ENCODE measurements at places on chromosomes 16 and 17.

DNA sequence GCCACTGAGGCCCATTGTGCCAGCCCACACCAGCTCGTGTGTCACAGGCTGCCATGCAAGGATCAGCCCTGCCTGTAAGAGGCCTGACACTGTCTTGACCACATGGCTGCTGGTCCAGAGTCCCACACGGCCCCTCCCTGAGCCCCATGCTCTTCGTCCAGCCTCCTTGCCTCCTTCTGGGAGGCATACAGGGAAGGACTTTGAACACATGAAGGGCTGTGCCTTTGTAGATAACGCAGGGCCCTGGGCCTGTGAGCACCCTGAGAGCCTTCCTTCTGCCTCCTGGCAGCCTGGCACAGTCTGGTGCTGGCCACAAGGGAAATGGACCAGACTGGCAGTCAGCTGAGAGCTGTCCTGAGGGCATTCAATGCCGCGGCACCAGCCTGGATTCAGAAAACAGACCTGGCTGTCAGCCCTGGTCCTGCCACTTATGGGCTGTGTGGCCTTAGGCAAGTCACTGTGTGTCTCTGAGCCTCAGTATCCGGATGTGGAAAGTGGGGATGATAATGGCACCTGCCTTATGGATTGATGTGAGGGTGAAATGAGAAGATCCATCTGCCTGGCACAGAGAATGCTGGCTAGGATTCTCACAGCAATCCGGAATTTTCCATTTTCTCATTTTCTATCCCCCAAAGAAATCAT, 19.2 kb upstream of the SPNS2 start:
- DNase-seq: no peak

GRCh38 chr16:12811441-12812383, 8.0 kb upstream of the CPPED1 start:
- DNase-seq: no peak

- no peak for DNase-seq
Observed at GRCh38 chr17:78335209-78335608, 24.7 kb downstream of the SOCS3 start.

DNA sequence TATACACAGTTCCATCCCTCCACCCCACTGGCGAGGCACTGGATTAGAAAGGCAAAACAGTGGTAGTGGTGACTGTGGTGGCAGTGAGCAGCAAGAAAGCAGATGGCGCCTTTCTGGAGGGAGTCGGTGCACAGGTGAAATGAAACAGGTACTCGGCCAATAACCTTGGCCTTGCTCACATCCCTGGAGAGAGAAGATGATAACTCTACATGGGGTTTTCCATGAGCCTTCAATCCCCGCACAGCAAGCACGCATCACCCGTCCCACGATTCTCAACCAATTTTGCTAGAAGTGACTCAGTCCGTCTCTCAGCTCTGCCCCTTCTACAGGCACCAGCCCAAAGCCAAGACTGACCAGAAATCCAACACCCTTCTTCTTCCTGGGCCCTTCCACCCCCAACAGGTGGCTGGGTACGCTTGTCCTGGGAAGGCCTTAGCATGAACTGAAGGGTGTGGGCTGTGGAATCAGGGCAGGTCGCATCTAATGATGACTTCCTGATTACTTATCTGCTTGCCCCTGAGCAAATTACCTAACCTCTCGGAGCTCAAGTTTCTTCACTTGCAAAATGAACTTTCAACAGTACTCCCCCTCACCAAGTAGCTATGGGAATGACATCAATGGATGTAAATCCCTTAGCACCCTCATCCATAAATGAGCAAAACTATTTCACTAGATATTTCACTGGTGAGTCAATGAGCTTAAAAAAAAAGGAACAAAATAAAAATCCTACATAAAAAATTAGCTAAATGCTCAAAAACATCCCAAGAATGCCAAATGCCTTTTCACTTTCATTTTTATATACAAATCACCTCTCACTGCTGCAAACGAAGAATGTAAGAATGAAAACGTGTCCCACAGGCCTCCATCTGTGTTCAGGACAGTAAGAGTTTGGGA, 18.0 kb downstream of the XPO6 start:
- DNase-seq: peak; percentile 90

- no peak for DNase-seq
Observed at GRCh38 chr17:33596899-33597298, 303.8 kb upstream of the ASIC2 start.
